ENCODE measurements at places on chromosomes 1 and 21.

- DNase-seq, result no peak
These were observed 149.2 kb downstream of the NCAM2 start for GRCh38 chr21:21147374-21147745.

- no peak for DNase-seq
These were observed 4.3 kb downstream of the PLCH2 start for GRCh38 chr1:2480236-2480985.

- DNase-seq, result no peak
These were observed 14.4 kb upstream of the DIPK1A start for GRCh38 chr1:92975551-92976232.

DNA sequence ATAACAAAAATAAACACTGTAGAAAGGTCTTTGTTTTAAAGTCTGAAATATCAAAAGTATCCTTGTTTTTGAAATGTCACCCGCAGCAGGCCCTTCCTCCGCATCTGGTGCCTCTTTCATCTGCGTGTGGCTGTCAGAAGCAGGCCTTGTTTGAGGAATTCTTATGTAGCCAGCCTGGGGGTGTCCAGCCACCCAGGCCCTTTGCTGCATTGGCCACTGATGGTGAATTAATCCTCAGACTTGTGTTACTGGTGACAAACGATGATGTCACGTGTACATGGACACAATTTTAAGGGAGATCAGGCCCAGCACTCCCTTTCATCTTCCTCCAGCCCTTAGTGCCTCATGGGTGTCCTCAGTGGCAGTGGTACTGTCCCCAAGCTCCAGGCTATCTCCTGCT, 208.0 kb upstream of the GALNT2 start:
- no peak for DNase-seq

DNA sequence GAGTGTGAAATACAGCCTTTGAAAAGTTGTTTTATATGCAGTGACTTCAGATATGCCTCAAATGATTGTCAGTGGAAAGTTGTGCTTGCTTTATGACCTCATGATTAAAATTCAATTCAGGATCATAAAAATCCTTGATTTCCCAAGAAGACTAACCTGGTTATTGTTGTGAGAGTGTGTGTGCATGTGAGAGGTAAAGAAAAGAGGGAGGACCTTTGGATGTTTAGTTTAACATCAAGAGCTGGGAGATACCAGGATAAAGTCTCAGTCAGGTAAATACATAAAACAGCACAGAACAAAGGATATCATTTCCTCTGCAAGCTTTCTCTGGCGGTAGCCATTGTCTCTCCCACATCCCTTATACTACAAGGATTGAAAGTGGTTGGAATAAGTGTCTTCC, 14.4 kb downstream of the BTBD8 start:
- no peak for DNase-seq

DNA sequence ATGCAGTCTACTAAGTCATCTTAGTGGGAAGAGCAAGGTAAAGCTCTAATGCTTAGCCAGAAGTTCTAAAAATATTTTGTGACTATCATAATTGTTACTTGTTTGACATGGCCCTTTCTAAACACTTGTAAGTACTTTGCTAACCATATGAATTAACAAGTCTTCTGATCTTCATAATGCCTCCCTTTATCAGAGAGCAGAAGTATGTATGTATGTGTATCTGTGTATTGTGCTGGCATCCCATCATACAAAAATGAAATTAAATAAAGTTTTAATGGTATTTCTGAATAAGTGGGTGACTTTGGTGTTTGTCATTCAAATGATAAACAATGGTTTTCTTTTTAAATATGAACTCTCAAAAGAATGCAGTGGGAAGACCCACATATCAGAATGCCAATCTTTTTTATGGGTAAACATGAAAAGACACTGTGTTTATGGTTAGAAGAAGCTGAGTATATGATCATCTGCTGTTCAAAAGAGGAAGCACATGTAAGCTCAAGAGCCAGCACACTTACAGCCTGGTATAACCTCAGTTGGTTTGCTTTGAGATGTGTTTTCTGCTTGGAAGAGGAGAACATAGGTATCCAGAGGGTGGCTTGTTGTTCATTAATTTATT, 159.6 kb downstream of the CLEC20A start:
- no peak for DNase-seq

DNA sequence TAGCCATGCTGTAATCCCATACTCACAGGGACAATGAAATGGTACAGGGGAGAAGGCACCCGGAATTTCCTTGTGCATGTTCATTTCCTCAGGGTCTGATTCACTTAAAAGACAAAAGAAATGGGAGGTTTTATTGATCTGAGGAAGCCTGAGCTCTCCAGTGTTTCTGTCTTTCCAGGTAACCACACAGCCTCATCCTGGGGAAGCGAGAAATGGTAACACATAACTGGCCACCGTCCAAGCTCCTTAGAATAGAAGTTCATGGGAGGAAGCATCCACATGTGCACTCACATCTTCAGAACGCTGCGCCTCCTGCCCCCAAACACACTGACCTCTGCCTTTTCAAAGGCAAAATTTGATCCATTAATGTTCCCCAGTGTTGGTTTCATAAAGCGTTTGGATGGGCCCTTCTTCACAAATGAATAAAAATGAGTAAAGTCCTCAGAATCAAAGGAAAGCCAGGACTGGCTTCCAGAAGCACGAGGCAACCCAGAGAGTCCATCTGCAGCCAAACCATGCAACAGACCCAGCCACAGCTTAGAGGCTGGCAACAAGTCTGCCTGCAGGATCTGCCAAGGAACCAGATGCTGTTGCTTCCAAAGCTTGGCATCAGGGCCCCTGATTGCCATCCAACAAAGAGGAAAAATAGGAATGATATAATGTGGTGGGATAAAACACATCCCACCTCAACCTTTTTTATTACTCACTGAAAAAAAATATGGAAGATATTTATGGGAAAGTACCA, 120.3 kb downstream of the ZBTB18 start:
- no peak for DNase-seq

- DNase-seq, result no peak
These were observed 159.8 kb upstream of the KCNJ6 start for GRCh38 chr21:38075833-38076587.

DNA sequence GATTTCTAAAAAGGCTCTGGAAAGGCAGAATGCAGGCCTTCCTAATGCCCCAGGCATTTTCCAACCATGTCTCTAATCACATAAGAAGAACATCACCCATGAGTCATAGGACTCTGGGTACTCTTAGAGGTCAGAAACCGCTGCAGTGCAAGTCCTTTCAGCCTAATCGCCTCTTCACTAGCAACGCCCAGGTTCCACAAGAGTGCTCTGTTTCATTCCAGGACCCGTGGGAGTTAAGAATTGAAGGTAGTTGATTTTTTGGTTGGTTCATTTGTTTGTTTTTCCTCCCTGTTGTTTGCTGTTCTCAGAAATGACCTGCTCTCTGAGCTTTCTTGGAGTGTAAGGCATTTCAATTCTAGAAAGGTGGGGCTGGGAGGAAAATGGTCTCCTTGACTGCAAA, 123.2 kb downstream of the NR5A2 start:
- DNase-seq, result no peak
